AG08395 (cell line): ENCODE measurements at places on chromosomes 7 and 10.

DNA sequence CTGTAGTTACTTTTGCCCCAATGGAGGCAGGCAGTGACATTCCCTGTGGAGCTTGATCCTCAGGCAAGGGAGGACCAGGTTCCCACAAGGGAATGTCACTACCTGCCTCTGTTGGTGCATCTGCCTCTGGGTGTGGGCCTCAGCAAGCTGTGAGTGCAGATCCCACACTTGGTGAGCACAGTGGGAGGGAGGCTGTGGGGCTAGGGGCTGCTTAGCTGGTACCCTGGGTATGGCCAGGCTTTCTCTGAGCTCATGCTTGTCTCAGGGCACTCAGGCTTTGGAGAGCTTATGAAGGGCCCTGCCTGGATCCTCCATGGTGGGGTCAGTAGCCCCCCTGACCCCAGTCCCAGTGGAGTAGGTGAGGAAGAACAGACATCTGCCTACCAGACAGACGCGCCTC, 16.2 kb upstream of the ZNF488 start:
- no peak for DNase-seq

- DNase-seq, result no peak
Observed at GRCh38 chr10:90168244-90168643, 466.9 kb downstream of the KIF20B start.

- DNase-seq, result no peak
Observed at GRCh38 chr7:14430926-14431325, 441.5 kb upstream of the ETV1 start.

DNA sequence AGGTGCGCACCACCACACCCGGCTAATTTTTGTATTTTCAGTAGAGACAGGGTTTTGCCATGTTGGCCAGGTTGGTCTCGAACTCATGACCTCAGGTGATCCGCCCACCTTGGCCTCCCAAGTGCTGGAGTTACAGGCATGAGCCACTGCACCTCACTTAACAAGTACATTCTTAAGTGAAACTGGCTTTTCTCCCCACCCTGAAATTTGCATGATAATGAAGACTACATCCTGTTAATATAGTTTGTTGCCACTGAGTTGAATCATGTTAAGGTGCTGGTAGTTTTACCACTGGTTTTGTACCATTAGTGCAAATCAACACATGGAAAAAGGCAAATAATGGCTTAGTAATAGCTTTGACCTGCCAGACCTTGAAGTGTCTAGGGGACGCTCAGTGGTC, 62.2 kb downstream of the MPLKIP start:
- no peak for DNase-seq

DNA sequence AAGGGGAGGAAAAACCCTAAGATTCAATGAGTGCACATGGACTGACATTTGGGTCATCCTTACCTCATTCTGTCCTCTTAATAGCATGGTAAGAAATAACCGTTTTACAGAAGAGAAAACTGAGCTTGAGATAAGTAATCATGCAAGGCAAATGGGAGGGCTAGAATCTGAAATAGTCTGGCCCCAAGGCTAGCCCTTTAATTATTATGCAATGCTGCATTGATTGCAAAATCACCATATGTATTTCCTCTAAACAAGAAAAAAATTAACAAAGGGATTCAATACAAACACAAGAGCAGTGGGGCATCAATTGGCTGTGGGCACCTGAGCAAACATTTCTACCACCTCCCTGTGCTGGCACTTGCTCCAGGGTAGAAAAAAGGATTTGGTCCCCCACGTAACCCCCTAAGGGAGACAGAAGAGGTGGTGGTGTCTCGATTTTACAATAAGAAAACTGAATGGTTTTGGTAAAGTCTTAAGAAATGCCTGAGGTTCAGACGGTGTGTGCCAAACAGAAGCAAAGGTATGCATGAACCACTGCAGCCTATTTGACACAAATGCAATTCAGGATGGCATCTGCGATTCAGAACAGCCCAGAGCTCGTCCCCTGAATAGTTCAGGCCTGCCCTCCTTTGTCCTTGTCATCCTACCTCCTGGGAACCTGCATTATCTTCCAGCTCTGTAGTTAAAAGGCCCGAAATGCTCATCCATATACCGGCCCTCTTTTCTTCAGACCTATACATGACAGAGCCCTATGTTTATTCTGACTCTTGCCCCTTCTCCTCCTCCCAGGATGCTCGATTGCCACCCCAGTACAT, 23.6 kb downstream of the PIP4K2A start:
- no peak for DNase-seq

DNA sequence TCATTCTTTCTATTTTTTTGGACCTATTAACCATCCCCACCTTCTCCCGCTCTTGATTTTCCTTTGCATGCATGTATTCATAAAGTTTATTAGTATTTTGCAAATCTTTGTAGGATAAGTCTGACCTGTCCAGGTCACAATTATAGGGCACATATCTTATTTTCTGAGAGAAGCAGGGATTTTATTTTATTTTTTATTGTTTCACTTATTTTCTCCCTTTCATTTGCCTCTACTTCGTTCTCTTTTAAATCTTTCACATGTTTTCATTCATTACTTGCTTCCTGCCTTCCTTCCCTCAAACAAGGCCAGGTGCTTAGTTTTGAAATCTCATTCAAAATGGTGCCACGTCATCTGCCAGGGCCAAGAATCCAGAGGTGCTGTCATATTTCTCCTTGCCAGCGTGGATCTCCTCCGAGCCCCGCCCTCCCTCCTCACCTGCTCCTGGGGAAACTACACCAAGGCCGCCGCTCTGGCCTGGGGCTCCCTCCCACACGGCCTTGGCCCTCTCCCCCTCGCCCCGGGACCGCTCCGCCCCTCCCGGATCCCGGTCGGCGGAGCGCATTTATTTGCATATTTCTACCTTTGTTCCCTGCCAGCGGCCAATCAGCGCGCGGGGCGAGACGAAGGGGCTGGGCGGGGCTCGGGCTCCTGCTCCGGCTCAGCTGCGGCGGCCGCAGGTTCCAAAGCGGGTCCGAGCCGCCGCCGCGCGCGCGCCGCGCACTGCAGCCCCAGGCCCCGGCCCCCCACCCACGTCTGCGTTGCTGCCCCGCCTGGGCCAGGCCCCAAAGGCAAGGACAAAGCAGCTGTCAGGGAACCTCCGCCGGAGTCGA, at the start of gene TSPAN13:
Gene TSPAN13 (plus strand): TSS at position 654 of the 830 bp plus-strand sequence. CDS start 213 bp downstream, outside the sequence.
- peak; percentile 63 for DNase-seq

GRCh38 chr7:88218836-88219605, 817 bp downstream of the SRI start:
- peak; percentile 48 for DNase-seq
